ENCODE measurements at places on chromosomes 11 and 22.

- DNase-seq, result no peak
Observed at GRCh38 chr11:112583261-112583893, 322.7 kb upstream of the PLET1 start.

DNA sequence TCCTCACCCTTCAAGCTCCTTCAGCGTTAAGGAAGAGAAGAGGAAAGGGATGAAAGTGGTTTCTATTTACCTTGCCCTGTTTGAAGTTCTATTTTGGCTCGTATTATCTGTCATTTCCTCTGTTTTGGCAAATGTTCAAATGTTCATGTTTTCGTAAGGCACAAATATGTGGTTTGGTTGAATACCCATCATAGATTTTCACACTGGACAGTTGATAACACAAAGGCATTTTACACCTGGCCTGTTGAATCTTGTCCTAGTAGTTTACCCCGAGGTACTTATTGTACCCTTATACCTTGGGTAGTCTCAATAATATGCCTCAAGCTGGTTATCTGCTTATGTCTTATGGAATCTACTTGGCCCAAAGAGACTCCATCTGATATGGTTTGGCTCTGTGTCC lies 706.9 kb downstream of the METTL15 start:
- DNase-seq, result no peak

DNA sequence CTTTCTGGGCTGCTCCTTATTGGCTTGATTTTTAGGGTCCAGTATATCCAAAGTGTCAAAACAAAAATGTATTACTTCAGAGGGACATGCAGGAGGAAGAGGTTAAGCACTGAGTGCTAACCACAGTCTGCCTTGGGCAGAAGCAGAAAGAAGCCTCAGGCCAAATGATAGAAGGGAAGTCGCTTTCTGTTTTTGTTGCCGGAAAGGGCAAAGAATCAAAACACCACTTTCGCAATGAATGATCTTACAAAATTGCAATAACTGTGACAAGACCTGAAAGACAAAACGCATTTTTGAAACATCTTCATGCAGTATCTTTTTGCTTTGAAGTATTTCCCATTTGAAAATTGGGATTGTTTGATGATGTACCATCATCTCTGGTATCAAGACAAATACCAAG lies 70.1 kb upstream of the PICALM start:
- no peak for DNase-seq

DNA sequence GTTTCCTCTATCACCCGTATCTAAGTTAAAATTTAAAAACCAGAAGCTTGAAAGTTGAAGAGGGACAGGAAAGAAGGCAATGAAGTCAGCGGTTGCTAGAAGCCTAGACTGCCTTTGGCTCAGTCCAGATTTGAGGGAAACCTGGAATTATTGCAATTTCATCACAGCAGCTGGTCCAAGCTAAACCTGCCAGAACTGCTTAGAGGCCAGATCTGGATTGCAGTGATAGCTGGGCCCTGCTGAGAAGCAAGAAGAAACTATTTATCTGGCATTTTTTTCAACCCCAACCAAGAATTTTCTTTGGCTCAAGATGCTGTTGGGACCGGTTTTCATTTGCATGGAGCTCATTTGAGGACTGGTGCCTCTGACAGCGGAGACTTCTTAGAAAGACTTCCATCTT lies 121.5 kb upstream of the TEAD1 start:
- no peak for DNase-seq

- DNase-seq, result no peak
Observed at GRCh38 chr22:17875156-17875555, 100.9 kb upstream of the BID start.

All from activated CD8-positive, alpha-beta memory T cell treated with anti-CD3 and anti-CD28 coated beads, Interleukin-2, amount 50 U/mL, for 4 hours (primary cell).